ENCODE measurements at places on chromosomes 6 and 20. TPM values are rescaled to one million over a fixed set of nuclear protein-coding genes. Genes with fewer than 3 reads are reported as not detected.

Gene CDK19
- 11.0 TPM for total RNA-seq

Gene GSTA2
- total RNA-seq: not detected

Gene PHACTR1
- 124 TPM for total RNA-seq

Gene B3GALT4
- 6.9 TPM for total RNA-seq

Gene SNTA1
- 226 TPM for total RNA-seq

Gene ULBP1
- total RNA-seq: 0.17 TPM

Gene MED23
- 10.9 TPM for total RNA-seq

Gene MARCKS
- total RNA-seq: 25.4 TPM

Gene DEFB132
- total RNA-seq: not detected

Gene SLC35F1
- total RNA-seq: 6.7 TPM

Gene INSM1
- not detected for total RNA-seq

Gene CARMIL1
- 4.7 TPM for total RNA-seq

Gene PTGIS
- total RNA-seq: 24.0 TPM

Gene NINL
- total RNA-seq: 7.6 TPM

Gene SLCO4A1
- 9.4 TPM for total RNA-seq

Gene GATA5
- 18.1 TPM for total RNA-seq

All from left ventricle myocardium superior (tissue), 1 donor.